Neural cell (in vitro differentiated cells): ENCODE measurements at places on chromosomes 6 and 20. TPM values are rescaled to one million over a fixed set of nuclear protein-coding genes. Genes with fewer than 3 reads are reported as not detected.

The STX11 gene
- polyA plus RNA-seq, result not detected in 2 replicates

The SLC22A16 gene
- polyA plus RNA-seq, result not detected in 2 replicates

The BPI gene
- polyA plus RNA-seq, result not detected in 2 replicates

The NCOA5 gene
- 23.0 and 29.9 TPM in 2 replicates for polyA plus RNA-seq

The TCF19 gene
- 2.5 and 3.6 TPM in 2 replicates for polyA plus RNA-seq

The BICRAL gene
- polyA plus RNA-seq, result 6.7 and 8.2 TPM in 2 replicates
